ENCODE measurements at places on chromosomes 13 and 19. TPM values are rescaled to one million over a fixed set of nuclear protein-coding genes. Genes with fewer than 3 reads are reported as not detected.

The ZNF583 gene
- 8.0 TPM for total RNA-seq

The CLEC11A gene
- total RNA-seq: 164 TPM

The MAST3 gene
- total RNA-seq: 3.8 TPM

The TMEM150B gene
- total RNA-seq: not detected

The SMAD9 gene
- 10.8 TPM for total RNA-seq

The ZNF829 gene
- total RNA-seq: 4.2 TPM

GRCh38 chr13:102508411-102508810, 88.4 kb upstream of the TPP2 start:
- DNase-seq: no peak

DNA sequence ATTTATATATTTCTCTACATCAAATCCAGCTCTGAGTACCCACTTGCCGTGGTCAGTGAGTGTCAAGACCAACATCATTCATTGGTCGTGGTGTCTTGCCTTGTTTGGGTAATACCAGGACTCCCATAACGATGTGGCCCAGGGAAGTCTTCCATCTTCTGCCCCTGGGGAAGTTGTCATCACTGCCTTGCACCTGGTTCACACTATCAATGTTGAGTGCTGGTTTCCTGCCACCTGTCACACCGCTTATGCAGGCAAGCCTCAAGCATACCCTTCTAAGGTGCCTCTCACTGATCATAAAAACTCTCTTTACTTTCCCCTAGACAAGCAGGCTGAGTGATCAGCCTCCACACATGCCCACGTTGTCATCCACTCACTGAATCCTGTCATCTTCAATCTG, 382.4 kb downstream of the KCTD12 start:
- no peak for DNase-seq

DNA sequence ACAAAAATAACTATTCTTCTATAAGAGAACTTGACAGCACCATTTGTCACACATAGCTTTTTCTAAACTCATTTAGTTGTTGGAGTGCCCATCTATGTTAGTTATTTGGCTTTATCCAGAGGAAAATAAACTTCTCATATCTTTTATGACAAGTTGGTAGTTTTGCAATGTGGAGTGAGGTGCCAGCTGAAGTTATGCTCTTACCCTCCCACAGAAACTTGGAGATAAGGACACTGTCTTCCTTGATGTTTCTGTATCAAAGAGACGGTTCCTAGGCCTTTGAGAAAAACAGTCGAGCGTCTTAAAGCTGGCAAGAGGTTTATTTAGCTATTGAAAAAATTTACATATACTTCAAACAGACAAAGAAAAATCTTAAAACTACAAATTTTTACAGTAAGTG, 1079.7 kb downstream of the SLITRK1 start:
- DNase-seq: no peak

GRCh38 chr13:27147530-27148170, 24.0 kb downstream of the USP12 start:
- no peak for DNase-seq

- DNase-seq: no peak
These were observed 69.2 kb downstream of the DIAPH3 start for GRCh38 chr13:60094385-60095088.

GRCh38 chr19:7535998-7536695, 630 bp downstream of the PNPLA6 start:
- no peak for DNase-seq

- DNase-seq: no peak
These were observed 67.7 kb upstream of the STARD13 start for GRCh38 chr13:33353210-33353609.

DNA sequence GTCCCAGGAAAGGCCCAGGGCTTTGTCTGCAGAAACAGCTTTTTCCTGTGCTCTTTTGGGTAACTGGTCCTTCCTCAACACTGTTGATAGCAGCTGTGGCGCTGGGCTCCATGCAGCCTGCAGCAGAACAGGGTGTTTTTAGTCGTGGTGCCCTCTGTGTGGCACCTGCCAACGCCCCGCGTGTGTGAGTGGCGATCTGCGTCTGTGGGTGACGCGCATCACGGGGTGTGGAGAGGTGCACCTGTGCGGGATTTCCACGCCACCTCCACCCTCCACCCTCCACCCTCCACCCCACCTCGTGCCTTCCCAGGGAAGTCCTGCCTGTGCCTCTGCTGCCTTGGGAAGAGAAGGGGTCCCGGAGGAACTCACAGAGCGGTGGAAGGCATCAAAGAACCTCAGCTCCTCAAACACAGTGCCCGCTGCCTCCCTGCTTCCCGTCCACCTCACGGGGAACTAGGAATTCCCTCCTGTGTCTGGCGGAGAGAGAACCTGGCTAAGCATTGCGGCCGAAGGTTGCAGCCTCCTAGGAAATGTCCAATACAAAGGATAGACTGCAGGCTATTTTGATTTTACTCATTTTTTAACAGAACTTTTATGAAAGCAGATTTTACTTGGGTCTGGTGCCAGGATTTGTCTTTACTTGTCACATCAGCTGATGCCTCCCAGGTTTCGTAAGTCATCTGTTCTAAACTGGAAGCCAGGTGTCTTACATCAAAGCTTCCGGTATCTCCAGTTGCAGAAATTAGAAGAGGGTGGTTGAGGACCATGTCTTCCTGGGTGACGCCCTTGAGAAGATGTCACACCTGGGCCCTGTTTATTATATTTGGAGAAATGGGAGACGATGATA, 84.0 kb downstream of the ATP11A start:
- DNase-seq: no peak

DNA sequence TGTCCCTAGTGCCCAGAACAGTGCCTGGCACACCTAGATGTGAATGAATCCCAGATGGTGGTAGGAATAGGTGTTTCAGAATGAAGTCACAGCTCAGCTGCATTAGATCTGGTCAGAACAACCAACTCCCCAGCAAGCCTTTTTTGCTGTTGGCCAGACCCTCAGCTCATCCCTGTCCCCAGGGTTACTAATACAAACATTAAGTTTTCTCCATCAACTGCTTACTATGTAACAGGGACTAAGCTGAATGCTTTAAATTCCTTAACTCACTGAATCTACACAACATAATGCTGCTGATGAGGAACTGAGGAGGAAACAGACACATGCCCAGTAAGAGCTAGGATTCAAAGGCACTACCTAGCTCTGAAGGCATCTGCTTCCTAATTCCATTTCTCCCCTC, 18.8 kb downstream of the SMG9 start:
- DNase-seq: peak; percentile 45

- DNase-seq: no peak
These were observed 530 bp downstream of the FOXA3 start for GRCh38 chr19:45864629-45865082.

GRCh38 chr13:31756346-31756745, 17.0 kb downstream of the RXFP2 start:
- DNase-seq: peak; percentile 96

DNA sequence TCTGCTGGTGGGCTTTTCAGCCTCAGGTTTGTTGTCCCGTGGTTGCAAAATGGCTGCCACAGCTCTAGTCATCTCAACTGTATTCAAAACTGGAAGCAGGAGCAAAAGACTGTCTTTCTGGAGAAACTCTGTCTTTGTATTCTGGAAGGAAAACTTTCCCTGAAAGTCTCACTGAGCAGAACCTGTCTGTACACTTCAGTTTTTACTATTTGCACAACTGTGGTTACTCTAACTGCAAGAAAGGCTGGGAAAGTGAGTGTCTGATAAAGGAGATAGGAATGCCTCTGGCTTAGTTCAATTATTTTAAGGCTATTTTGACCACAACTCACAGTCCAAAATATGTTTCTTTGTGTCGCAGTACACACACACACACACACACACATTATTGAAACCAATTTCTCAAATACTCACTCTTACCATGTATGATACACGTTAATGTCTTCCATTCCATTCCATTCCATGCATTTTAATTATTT, 49.7 kb upstream of the EHD2 start:
- peak; percentile 92 for DNase-seq

DNA sequence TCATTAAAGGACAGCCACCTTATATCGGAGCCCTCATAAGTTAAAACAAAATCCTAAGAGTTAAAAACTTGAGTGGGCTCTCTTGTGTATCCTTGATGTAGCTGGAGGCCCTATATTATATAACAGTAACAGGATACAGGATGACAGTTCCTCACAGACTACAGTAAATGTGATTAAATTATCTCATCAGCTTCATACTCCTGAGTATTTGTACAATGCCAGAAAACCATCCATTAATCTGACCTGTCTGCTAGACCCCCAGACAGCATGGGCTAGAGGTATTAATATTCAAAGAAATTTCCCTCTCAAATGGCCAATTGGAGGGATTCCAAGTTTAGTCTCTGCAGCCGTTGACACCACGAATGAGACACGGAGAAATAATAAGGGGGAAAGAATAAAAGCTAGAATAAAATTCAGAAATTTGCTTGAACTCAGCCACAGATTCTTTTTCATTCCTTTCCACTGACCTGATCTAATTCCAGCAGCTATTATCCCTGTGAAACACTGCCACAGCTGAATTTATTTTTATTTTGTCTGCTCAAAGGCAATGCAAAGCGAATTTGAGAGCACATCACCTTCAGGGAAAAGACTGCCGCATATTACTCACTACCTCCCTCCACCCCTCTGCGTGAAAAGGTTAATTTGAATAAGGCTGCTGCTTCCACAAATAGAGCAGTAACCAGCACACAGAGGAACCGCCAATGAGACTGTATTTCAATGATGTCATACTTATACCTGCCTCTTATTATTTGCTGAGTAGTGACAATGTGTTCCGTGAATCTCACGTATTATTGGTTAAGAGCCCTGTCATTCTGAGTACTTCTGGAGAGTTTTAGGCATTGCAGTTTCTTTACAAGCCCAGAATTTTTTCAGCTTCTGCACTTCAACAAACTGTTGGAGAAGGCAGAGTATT, 155.9 kb upstream of the KLF12 start:
- DNase-seq: peak; percentile 73

GRCh38 chr19:16771618-16772017, 52.0 kb downstream of the NWD1 start:
- DNase-seq: peak; percentile 78

DNA sequence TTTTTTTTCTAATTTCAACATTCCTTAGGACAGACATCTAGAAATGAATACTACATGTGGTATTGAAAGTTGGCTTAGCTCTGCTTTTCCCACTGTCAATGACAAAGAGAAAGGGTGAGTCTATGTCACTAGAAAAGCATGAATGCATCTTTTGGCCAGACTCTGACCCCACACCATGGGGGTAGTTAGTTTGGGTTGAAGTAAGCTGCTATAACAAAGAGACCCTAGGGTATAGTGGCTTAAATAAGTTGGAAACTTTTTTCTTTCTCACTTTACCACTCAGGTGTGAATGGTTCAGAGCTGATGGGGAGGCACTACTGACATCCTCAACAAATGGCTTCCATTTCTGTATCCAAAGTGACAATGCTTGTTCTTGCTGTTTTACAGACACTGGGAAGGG, 161.5 kb downstream of the DLEU7 start:
- peak; percentile 42 for DNase-seq

- no peak for DNase-seq
These were observed 428.1 kb upstream of the DACH1 start for GRCh38 chr13:72295153-72295552.

DNA sequence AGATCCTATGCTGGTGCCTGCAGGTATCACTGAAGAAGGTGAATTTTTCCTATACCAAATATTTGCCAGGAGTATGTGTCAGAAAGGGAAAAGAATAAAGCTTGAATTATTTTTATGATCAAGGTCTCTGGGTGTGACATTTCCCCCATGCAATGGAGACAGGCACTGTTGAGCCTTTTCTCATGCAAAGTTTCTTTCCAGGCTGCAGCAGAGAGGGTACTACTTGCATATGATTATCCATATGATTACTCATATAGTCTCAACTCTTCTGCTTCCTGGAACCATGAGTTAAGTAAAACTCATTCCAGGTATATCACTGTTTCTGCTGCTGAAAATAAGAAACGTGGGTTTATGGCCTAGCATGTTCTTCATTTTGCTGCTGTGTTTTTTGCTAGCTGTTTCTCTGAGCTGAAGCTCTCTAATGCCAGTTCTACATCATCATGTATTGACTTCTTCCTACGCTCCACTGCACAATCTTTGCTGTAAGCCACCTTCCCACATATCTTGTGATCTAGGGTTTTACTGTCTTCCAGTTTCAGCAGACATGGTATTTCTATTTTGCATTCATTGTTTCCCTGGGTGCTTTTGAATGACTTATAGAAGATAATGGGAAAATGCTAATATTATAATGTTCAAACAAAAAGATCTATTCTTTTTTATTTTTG, 278.7 kb upstream of the GPC6 start:
- no peak for DNase-seq

DNA sequence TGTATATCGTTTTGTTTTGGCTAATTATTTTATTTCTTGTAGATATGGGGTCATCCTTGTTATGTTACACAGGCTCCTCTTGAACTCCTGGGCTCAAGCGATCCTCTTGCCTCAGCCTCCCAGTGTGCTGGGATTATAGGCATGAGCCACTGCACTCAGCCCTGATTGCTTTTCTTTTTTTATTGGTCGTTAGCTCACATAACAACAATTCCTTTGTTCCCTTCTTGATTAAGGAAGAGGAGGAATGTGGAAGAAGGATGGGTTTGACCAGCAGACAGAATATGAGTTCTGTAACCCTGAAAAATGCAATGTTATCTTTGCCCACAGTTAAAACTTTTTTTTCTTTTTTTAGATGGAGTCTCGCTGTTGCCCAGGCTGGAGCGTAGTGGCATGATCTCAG, 11.4 kb downstream of the BRME1 start:
- no peak for DNase-seq

- no peak for DNase-seq
These were observed 36.8 kb downstream of the ERICH4 start for GRCh38 chr19:41479757-41480191.

DNA sequence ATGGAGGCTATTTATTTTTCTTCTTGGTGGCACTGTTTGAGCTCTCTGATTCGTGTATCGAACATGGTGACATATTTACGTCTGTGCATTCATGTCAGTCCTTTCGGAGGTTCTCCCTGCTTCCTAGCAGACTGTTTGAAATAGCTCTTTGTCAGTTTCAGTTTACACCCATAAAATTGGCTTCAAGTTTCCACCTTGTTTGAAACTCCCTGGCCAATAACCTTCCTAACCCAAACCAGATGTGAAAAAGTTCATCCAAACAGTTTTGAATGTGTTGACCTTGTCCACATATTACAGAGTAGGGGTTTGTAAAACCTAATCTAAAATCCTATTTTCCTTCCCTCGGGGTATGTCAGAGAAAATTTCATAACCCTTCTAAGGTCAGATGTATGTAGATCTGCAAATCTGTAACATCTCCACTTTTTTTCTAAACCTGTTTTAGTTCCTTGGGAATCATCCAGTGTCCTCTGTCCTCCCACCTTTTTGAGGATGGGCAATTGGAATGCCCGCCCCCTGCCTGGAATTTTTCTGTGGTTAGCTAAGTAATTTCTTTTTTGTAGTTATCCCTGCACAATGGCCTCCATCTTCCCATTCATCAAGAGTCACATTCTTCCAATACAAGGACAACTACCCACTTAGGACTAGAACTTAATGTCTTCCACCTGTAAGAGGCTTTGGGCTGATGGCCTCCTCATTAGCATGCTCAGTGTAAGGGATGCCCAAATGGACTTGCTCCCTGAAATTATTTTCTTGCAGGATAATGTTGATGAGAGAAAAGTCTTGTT, 499.8 kb downstream of the GPC6 start:
- no peak for DNase-seq

- DNase-seq: peak; percentile 72
These were observed 30.7 kb upstream of the ZNF429 start for GRCh38 chr19:21474671-21475181.

GRCh38 chr19:55254625-55254977, 4.2 kb downstream of the PPP6R1 start:
- no peak for DNase-seq

All from GM23248 (cell line).